NB4 (cell line): ENCODE measurements at places on chromosomes 11 and 22.

DNA sequence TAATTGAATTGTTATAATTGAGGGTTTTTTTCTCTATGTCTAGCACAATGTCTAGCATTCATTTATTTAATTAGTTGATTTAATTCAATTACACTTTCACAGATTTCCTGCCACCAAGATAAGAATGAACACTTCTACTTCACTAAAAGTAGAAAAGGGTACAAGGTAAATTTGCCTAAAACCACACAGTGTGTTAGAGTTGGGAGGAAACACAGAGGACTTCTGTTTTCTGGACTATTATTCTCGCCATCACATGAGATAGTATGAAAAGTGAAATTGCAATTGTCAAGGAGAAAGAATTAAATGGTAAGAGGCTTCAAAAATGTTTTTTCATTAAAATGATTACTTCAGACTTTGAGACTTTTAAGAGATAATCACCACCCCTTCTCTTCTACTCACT lies 109.5 kb downstream of the ETS1 start:
- DNase-seq, result peak; percentile 25

- DNase-seq, result peak; percentile 43
Measured at GRCh38 chr22:19290400-19291217, 910 bp downstream of the CLTCL1 start.

DNA sequence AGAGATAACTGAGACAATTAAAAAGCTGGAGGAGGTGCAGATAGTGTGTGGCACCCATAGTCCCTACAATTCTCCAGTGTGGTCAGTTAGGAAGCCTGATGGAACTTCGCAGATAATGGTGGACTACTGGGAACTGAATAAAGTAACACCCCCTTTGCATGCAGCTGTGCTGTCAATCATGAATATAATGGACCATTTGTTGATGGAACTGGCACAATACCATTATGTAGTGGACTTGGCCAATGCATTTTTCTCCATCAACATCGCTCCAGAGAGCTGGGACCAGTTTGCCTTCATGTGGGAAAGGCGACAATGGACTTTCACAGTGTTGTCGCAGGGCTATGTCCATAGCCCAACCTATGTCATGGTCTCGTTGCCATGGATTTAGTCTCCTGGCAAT lies 324.2 kb downstream of the TMEM135 start:
- no peak for DNase-seq

DNA sequence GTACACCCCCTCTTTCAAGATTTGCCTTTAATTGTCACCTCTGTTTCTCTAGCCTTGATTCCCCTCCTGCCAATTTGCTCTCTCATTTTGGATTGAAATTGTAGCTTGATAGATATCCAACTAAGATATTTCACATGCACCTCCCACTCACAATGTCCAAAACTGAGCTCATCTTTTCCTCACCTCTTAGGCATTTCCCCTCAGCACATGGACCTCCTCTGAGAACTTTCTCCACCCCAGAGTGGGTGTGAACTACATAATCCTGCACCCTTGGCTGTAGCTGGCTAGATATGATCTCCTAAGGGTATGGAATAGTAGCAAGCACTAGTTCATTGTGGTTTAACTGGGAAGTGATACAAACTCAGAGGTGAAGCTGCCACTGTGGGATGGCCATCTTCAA lies 91.5 kb upstream of the SESN3 start:
- no peak for DNase-seq

GRCh38 chr11:119584193-119585042 lies 144.6 kb downstream of the NECTIN1 start:
- peak; percentile 96 for DNase-seq

DNA sequence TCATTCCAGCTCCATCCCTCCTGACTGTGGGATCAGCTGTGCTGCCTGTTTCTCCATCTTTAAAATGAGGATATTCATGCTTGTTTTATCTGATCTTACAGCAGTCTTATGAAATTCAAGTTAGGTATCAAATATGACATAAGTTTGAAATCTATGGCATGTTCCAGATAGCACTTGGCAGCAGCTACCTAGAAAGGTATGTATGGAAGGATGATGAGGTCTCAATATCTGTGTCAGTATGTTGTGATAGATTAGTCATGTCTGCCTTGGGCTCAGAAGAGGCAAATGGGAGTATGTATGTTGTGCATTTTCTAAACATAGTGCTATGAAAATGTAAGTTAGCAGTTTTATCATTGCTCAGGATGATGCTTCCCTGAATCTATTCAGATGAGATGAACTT lies 122.1 kb downstream of the NAV2 start:
- DNase-seq, result no peak

GRCh38 chr22:37079158-37079557 lies 27.6 kb downstream of the KCTD17 start:
- no peak for DNase-seq

- peak; percentile 65 for DNase-seq
Measured at GRCh38 chr11:102476812-102477211, 24.2 kb upstream of the TMEM123 start.

DNA sequence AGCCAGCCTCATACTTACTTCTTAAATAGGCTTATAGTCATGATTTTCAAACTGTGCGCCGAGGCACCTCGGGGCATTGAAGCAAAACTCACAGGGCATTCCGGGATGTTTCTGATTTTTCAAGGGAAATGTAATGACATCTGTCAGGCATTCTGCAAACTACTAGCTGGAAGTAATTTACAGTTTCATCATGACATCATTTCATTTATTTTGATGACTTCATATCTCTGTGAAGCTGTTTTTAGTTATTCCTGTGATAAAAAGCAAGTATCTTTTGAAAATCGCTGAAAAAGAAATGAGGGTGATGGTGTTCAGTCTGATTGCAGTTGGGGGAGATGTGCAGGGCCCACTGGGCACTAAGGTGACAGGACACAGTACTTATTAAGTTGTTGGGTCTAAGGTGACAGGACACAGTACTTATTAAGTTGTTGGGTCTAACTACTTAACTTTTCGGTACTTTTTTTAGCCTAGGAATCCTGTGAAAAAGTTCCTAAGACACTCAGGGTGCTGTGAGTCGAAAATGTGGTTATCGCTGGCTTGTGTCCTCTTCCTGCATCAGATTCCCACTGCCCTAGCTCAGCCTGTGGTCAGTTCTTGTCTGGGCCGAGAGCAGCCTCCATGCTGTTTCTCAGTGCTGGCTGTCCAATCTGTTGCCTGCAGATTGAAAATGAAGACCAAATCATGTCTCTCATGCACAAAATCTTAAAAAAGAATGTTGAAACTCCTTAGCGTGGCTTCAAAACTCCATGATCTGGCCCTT lies 42.6 kb downstream of the APLP2 start:
- no peak for DNase-seq

- DNase-seq, result no peak
Measured at GRCh38 chr22:42949159-42949558, 65.8 kb downstream of the PACSIN2 start.

- DNase-seq, result no peak
Measured at GRCh38 chr11:65059959-65060824, 1.8 kb upstream of the NAALADL1 start.

- no peak for DNase-seq
Measured at GRCh38 chr11:71459767-71460320, 6.8 kb downstream of the NADSYN1 start.

DNA sequence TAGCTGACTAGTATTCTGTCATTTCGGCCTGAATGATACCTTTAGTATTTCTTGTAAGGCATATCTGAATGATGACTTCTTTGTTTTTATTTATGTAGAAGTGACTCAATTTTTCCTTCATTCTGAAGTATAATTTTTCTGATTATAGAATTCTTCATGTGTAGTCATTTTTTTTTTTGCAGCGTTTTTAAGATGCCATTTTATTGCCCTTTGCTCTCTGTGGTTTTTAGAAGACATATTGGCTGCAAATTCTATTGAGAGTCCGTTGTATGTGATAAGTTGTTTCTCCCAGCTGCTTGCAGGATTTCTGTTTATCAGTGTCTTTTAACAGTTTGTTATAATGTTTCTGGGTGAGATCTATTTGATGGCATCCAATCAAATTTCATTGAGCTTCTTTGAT lies 1224.8 kb downstream of the JRKL start:
- no peak for DNase-seq

DNA sequence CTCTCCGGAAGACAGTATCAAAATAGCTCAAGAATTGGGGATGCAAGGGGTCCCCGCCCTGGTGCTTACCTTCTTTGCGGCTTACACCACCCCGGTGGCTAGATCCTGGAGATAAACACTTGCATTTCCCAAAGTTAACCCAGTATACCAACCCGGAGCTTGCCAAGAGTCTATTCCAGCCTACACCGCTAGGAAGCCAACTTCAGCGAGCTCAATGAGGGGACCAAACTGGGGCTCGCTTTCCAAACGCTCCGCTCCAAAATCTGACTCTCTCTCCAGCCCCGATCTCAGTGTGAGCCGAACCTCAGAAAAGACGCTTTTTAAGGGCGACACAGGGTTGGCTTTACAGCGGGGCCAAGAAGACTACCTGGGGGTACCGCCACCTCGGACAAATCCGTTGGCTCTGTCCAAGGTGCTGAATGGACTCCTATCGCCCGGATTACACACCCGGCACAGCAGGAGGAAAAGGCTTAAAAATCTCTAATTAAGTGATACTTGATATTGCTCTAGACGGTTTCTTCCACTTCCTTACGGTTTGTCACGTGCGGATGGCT lies 20.1 kb upstream of the BDNF start:
- no peak for DNase-seq

DNA sequence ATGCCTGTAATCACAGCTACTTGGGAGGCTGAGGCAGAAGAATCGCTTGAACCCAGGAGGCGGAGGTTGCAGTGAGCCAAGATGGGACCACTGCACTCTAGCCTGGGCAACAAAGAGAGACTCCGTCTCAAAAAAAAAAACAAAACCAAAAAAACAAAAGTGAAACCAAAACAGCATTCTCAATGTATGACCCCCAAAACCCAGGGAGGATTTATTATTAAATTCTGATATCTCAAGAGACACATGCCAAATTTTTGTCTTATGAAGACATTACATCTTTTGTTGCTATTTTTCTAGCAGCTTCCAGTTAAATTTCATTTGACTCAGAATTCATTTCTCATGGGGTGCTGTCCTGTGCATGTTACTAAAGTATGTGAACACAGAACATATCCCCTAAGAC lies 3.0 kb upstream of the YPEL4 start:
- no peak for DNase-seq

- no peak for DNase-seq
Measured at GRCh38 chr11:9761441-9761945, 97.6 kb downstream of the SWAP70 start.
